ENCODE measurements at places on chromosomes 1 and 21.

DNA sequence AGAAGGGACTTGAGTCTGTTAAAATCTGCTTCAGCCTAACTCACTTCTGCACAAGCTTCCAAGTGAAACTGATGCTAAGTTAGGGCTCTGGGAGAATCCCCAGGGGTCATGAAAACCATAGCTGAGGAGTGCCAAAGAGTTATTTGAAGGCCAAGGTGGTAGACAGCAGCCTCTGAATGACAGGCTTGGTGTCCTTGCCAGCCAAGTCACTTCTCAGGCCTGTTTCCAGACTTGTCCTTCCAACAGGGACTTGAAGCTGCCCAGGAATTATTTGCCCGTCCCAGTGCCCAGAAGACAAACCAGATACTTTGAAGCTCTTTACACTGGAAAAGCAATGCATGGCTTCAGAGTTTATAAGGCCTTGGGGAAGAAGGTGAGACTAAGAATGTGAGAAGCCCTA is 33.6 kb downstream of the RNASEL start:
- DNase-seq = no peak

- DNase-seq = no peak
These were observed 1288.3 kb upstream of the B3GALT2 start for GRCh38 chr1:194474701-194475100.

GRCh38 chr1:183454377-183454776 is 17.9 kb upstream of the SMG7 start:
- DNase-seq = peak; percentile 96

DNA sequence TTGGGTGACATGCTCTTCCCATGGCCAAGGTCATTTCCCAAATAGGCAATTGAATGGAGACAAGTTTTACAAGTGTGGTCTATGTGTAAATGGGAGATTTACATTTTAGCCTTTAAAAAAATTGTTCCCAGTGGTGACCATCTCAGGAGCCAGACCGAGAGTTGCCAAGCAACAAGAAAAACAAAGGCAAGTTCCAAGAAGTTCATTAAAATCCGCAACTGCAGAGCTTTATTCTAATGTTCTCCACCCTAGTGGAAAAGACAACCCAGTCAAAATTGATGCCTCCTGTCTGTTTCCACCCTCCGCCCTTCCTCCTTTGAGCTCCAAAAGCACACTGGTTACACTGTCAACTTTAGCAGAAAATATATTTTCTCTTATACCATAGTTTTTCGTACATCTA is 33.2 kb upstream of the CD55 start:
- DNase-seq = peak; percentile 37

- DNase-seq = no peak
These were observed 65.1 kb upstream of the TMEM51 start for GRCh38 chr1:15088281-15088971.

DNA sequence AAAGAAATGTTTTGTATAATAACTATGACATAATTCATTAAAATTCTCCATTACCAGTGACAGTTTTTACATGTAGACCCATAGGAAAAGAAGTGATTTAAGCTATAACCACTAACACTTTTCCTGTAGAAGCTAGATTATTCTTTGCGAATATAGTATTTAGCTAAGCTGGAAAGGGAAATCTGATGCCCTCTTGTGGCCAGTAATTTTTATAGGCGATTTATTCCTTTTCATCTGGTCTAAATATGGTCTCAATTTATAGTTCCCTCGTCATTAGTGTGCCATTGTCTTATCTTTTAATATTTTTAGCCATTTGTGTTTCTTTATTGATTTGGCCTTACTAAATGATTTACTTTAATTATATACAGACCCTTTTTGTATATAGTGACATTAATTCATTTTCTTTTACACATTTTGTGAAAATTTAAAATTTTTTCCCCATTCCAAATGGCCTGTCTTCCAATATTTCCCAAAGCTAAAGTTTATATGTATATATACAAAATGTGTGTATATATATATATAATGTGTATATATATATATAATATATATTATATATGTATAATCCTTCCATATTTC is 26.7 kb downstream of the BTG3 start:
- peak; percentile 83 for DNase-seq

GRCh38 chr1:46458846-46459245 is 30.8 kb upstream of the DMBX1 start:
- DNase-seq = no peak

GRCh38 chr1:13697738-13698137 is 2.2 kb upstream of the PRDM2 start:
- DNase-seq = peak; percentile 78

- no peak for DNase-seq
These were observed 51.3 kb downstream of the PRKCZ start for GRCh38 chr1:2101531-2101930.

- peak; percentile 40 for DNase-seq
These were observed 157.2 kb upstream of the KAZN start for GRCh38 chr1:14441302-14441741.

GRCh38 chr1:10728595-10729410 is 67.6 kb downstream of the CASZ1 start:
- no peak for DNase-seq

DNA sequence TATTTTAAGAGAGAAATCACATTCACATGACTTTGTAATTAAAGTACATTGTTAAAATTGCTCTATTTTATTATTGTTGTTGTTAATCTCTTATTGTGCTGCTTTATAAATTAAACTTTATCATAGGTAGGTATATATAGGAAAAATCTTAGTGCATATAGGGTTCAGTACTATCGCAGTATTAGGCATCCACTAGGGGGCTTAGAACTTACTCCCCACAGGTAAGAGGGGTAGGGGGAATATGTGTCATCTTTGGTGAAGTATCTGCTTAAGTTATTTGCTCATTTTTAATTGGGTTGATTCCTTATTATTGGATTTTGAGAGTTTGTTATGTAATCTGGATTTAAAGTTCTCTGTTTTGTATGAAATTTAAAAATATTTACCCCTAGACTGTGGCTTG is 385.2 kb downstream of the DUSP10 start:
- DNase-seq = no peak

DNA sequence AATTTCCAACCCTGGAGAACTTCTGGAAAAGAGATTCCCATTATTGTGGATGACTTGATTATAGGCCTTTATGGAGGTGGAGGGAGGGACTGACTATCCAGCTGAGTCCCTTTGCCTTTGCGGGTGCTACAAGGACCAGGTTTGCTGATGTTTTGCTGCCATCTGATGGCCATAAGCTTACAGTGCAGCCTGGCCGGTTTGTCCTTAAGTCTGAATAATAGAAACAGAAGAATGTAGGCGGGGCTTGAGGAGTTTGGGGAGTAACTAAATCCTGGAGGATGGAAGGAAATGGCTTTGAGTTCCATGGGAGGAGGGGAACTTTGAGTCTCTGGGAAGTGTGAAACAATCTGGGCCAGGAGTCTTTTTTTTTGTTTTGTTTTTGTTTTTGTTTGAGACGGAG is 55.7 kb upstream of the CD1D start:
- DNase-seq = peak; percentile 90

GRCh38 chr1:230176871-230177411 is 109.9 kb downstream of the GALNT2 start:
- no peak for DNase-seq

Measured in trophoblast cell (in vitro differentiated cells and primary cell).